Activated CD8-positive, alpha-beta memory T cell treated with anti-CD3 and anti-CD28 coated beads for 1 hour (primary cell): ENCODE measurements at places on chromosomes 5 and 9.

DNA sequence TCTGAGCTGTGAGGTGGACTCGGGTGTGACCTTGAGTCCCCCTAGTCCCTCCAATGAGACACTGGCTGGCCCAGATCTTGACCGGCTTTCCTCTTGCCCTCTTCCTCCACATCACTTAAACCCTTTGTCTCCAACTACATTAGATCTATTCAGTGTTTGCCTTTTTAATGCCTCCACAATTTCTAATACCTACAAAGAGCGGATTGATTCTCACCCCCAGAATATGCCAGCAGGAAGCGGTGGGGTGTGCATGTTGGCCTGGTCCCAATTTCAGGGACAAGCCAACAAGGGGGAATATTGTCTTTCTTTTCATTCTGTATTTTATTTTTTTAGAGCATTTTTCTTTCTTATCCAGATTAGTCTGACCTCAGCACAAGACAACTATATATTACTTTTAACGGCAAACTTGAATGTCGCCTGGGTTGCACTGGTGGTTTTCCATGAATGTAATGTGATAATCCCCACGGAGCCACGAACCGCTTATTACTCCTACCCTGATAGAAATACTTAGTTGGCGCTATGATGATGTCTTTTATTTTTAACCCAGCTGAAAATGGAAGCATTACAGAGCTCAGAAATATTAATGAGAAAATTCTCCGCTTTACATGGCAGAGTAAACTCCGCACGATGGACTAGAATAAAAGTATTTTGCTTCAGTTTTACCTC is 68.5 kb upstream of the MYO10 start:
- DNase-seq = no peak

GRCh38 chr5:139131062-139131461 is 67.1 kb downstream of the SIL1 start:
- no peak for DNase-seq

DNA sequence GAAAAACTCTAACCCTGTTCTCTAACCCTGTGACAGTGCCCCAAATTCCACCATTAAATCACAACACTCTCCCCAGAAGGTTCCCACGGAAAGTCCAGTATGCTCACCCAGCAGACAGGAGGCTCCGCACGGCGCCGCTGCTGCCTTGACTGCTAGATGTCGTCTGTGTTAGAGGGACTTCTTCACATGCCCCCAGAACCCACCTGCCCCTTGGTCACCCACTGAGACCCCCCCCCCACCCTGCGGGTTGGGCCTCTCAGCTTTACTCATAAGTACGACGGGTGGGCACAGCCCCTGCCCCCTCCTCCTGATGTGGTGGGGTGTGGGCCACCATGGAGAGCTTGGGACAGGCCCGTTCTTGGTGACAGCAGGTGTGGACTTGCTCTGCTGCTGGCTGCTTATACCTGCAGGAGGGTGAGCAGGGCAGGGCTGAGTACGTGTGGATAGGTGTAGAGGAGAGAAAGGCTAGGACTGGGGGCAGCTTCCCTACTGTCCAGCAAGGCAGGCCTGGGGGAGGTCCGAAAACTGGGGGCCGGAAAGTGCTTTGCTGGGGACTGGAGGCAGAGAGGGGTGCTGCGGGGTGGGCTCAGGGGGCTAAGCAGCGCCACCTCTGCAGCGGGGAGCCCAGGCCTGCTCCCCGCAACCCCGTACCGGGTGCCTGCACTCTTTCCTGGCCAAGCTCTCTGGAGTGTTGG is 57.5 kb upstream of the OLFM1 start:
- no peak for DNase-seq

GRCh38 chr5:149870232-149870631 is 74.4 kb downstream of the PDE6A start:
- no peak for DNase-seq

DNA sequence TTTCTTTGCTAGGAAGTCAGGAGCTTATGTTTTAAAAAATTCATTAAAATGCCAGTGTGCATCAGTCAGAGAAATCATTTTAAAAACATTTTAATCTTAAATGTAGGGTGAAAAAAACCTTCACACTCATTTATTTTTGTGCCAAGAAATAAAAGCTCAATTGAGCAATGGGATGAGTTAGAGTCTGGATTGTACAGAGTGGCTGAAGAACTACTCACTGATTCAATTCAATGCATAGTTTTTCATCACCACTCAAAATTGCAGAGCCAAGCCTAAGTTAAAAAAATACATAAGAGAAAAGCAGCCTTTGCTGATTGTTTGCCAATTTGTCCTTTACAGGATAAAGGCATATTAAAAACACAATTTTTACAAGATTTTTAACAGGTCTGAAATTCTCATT is 168.2 kb upstream of the DMRTA1 start:
- DNase-seq = no peak

- DNase-seq = no peak
Observed at GRCh38 chr9:136233411-136233810, 12.2 kb downstream of the QSOX2 start.

- no peak for DNase-seq
Observed at GRCh38 chr9:136310273-136311030, 6.6 kb upstream of the CCDC187 start.

DNA sequence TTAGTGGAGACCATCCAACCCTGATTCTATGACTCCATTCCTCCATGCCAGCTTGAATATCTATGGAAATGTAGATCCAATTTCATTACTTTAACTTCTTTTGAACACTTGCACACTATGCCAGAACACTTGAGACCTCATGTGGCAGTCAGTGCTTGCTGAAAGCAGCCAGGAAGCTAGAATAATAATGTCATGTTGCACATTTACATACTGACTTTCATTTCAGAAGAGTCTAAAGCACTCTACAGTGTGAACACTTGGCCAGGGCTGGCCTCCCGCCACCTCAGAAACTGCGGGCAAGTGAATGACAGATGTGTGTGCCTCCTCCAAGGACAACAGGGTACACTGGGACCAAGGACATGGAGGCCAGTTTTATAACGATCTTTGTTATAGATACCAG is 97.3 kb downstream of the SLF1 start:
- no peak for DNase-seq

- DNase-seq = no peak
Observed at GRCh38 chr5:160342413-160342941, 27.9 kb downstream of the C1QTNF2 start.

- DNase-seq = no peak
Observed at GRCh38 chr9:32502464-32502863, 23.5 kb downstream of the RIGI start.
